Stimulated activated CD4-positive, alpha-beta T cell treated with anti-CD3 and anti-CD28 coated beads, Interleukin-15, amount 100 ng/mL, for 48 hours (primary cell): ENCODE measurements at places on chromosomes 1 and 21.

DNA sequence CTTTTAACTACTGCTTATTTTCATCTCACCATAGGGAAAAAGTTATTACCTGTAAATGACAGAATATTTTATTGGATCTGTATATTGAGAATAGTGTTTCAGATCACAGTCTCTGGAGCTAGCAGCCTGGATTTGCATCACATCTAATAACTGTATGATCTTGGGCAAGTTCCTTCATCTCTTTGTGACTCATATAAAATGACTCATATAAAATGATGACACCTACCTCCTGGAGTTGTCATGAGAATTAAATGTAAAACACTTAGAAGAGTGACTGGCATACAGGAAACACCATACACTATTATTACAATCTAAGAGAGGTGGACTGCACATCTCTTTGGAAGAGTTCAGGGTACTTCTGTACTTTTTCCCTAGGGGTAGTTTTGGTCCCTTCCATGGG, 421.3 kb downstream of the NEGR1 start:
- no peak for DNase-seq

- no peak for DNase-seq
Measured at GRCh38 chr1:54498383-54499096, 49.5 kb upstream of the ACOT11 start.

GRCh38 chr1:206117151-206117948, at the start of gene AVPR1B:
AVPR1B (minus strand) TSS chr1:206117388; CDS start chr1:206116890, 498 bp downstream.
- peak; percentile 14 for DNase-seq

DNA sequence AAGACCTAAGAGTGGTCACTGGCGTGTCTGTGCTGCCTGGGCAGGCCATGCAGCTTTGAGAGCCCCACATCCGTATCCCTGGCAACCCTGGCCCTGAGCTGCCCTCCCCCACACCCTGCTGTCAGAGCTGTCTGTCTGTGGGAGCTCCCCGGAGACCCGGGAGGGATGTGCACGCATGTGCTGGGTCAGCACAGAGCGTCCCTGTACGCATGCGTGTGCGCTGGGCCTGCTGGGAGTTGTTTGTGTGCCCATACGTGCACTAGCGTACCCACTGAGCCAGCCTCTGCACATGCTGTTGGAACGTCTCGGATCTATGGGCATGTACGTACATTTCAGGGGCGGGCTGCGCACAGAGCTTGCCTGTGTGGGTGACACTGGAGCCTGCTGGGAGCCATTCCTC, 89.3 kb downstream of the EPHB2 start:
- no peak for DNase-seq

GRCh38 chr1:167427848-167428247, 90.5 kb downstream of the CD247 start:
- DNase-seq, result no peak

GRCh38 chr1:43438576-43438952, 15.2 kb downstream of the HYI start:
- DNase-seq, result no peak

DNA sequence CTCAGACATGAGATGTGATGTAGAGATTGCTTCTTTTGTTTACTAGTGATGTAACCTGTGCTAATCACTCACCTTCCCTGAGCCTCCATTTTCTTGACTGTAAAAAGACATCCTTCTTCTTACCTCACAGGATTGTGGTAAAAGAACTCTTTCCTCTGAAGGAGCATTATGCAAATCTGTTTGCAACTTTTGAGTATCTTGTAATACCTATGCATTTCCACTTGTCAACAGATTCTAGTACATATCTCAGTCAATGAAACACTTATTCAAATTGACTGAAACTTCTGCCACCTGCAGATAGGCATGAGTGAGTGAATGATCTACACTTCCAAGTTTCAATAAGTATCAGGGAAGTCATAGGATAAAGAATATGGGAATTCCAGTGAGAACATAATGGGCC, 174.7 kb downstream of the HHIPL2 start:
- DNase-seq, result no peak

DNA sequence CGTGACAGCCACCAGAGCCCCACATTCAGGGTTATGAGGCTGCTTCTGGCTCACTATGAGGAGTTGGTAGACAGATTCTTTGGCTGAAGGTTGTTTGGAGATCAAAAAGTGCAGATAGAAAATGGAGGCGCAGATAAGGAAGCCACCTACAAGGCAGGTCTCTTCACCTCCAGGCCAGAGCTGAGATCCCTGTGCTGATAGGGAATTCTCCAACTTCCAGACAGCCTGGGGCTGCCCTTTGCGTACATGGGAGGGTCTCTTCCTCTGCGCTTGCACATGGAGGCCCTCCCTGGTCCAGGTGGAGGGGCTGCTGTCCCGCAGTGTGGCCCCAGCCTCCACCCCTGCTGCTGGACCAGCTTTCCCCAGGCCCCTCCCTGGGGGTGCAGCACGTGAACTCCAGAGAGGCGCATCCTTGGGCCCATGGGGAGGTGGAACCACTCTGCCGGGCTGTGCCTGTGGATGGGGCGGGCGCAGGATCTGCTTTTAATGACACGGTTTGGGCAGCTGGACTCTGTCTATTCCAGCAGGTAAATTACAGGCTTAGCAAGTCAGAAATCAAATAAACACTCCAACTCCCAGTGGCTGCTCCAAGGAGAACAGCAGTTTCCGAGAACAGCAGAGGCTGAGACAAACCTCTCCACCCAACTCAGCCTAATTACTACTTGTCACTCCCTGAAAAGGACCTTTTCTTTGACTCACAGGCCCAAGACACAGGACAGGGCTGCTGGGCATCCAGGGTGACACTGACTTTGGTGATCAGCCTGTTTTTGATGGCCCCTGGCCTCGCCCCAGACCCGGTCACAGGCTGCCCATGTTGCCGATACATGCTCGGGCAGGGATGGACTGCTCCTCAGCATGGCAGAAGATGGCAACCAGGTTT, 12.4 kb downstream of the OXCT2 start:
- DNase-seq, result no peak

- no peak for DNase-seq
Measured at GRCh38 chr1:53918343-53918742, 24.4 kb downstream of the DIO1 start.

DNA sequence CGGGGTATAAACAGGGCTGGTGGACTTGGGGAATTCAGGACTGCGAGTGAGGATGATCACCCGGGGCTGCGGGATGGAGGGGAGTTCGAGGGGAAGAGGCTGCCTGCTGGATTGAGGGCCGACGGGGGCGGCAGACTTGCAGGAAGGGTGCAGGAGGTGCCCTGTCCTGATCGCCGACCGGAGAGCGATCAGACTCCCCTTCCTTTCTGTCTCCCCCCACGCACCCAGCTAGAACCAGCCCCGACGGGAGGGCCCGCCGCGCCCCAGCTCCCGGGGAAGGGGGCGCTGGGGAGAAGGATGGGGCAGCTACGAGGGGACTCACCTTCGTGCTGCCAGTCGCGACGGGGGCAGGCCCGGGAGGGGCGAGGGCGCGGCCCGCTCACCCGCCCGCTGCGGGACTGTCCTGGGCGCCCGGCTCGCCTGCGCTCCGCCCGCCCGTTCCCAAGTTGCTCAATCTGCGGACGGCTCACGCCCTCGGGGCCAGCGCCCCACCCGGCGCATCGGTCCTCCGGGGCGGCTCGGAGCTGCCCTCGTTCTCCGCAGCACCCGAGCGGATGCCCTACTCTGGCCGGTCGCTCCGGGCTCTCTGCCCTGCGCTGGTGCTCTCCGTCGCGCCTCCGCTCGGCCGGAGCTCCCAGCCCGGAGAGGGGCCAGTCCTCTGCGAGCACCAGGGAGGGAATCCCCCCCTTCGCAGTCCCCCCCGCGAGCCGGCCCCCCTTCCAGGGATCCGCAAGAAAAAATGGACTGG, at the start of gene RSPO1:
Gene RSPO1, minus strand, starts transcription at position 649 of the 748 bp plus-strand sequence. CDS start 5,231 bp downstream, outside the sequence.
- DNase-seq, result no peak

GRCh38 chr1:83515578-83516154, 483.3 kb downstream of the TTLL7 start:
- no peak for DNase-seq

- no peak for DNase-seq
Measured at GRCh38 chr1:114216431-114217173, 62.9 kb upstream of the SYT6 start.

GRCh38 chr1:240149484-240150094, 57.9 kb downstream of the FMN2 start:
- no peak for DNase-seq

DNA sequence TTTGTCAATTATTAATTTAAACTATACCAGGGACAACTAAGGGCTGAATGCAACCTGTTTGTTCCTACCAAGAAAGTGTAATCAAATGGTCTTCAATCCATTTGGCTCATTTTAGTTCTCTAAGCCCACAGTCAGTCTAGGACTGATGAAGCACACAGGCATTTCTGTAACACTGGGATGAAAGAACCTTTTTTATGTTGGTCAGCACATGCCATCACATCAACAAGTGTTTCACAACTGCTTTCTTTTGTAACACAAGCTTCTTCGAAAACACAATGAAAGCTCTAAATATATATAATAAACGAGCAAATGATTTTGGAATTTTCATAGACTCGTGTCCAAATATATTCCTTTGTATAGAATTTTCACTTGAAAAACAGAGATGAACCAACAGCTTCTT, 28.8 kb downstream of the HEATR1 start:
- no peak for DNase-seq

DNA sequence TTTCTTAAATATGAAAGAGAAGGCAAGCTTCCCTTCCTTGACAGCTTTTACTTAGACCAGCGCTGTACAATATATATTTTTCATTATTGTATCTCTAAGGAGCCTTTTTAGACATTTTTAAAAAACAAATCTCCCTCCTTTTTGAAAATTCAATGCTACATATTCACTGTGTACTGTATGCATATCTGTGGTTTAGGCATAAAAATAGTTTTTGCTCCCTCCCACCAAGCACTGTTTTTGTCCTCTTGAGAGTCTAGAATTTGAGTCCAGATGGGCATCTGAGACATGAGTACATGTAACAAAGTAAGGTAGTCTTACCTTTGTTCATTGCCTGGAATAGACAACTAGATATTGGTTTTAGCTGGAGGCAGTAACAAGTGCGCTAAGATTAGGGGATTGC, 488.5 kb upstream of the RUNX1 start:
- DNase-seq, result no peak

- no peak for DNase-seq
Measured at GRCh38 chr1:36389261-36389660, 3.5 kb upstream of the STK40 start.

- DNase-seq, result no peak
Measured at GRCh38 chr1:26579681-26580111, 50.1 kb downstream of the RPS6KA1 start.

- DNase-seq, result no peak
Measured at GRCh38 chr1:33391343-33392078, 39.4 kb downstream of the PHC2 start.

DNA sequence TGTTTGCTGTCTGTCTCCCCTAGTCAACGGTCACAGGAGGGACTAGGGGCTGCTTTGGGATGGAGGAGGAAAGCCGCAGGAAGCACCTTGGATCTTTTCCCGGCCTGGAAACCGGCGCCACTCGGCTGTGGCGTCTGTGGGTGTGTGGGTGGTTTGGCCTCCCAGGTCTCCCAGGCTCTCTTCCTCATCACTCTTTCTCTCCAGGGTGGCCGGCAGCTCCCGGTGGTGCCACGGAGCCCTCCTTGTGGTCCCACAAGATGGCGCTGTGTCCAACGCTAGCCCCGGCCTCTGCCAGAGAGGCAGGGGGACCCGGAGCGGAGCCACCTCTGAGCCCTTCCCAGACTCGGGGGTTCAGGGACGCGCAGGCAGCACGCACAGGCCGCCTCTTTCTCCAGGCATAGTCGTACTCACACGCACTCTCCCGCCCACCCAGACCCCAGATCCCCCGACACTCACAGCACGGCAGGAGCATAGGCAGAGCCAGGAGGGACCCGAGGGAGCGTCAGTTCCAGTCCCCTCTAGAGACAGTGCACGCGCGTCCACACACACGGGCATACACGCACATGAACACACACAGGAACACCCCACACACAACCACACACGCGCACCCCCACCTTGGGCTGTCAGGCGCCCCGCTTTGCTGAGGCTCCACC, 31.2 kb downstream of the CDCP2 start:
- DNase-seq, result peak; percentile 61

DNA sequence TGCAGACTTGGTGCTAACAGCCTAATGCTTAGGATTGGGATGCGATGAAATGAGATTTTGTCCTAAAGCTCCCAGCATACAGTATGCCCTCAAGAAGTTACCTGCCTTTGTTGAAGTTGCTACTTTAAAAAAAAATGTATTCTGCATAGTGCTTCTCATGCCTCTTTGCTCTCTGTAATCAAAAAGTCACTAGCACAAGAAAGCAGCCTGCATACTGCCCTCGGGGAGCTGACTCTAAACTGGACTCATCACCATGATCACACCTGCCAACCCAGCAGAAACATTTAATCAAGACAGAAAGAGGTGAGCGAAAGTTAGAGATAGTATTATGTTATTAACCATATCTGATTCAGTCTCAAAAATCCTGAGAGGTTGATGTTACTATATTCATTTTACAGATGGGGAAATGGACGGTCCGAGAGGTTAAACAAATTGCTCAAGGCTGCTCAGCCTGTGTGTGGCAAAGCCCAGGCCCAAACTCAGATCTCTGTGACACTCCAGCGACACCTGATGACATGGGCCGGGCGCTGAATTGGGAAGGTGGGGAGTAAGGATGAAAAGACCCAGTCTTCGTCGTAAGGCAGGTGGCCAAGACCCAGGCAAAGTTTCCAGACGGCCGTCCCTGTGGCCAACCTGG, 1.1 kb downstream of the BATF3 start:
- no peak for DNase-seq

- DNase-seq, result no peak
Measured at GRCh38 chr1:157411064-157411463, 141.3 kb downstream of the FCRL5 start.

DNA sequence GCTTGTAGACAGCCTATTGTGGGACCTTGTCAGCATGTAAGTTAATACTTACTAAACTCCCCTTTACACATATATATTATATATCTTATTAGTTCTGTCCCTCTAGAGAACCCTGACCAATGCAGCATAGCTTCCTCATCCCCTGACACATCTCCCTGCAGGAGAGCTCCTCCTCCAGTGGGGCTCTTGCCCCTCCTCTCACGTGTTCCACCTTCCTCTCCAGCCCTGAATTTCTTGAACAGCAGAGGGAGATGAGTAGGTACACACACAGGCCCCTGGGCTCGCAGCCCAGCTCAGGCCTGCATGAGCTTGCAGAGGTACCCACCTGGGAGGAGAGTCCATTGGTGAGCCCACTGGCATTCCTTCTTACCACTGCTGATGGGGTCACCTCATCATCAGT, 27.3 kb upstream of the GOLT1A start:
- DNase-seq, result no peak

DNA sequence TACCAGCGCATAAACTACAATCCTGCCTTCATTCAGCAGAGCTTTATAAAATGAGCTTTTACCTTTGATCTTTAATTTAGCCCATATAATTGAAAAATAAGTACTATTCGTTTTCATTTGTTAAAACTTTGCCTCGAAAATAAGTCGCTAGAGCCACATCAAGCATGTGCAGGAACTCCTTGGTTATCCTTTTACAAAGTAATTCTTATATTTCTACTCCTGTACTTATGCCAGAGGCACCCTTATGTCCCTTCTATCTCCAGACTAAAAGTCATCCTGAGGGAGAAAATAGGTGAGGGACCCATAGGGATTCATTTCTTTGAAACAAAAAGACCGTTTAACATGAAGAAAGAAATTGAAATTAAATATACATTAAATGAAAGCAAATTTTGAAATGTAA, 278.2 kb upstream of the C1orf105 start:
- DNase-seq, result no peak

- DNase-seq, result no peak
Measured at GRCh38 chr1:226704169-226704937, 34.7 kb downstream of the ITPKB start.

GRCh38 chr1:78045926-78046778, at the start of gene GIPC2:
GIPC2 (plus strand) TSS chr1:78045966; CDS start chr1:78046095, 129 bp downstream.
- peak; percentile 4 for DNase-seq
